Activated CD4-positive, alpha-beta memory T cell treated with anti-CD3 and anti-CD28 coated beads, Interleukin-2, amount 10 ng/mL, durations not matched to agents 7 days and 5 days (primary cell): ENCODE measurements at places on chromosomes 6 and 20. TPM values are rescaled to one million over a fixed set of nuclear protein-coding genes. Genes with fewer than 3 reads are reported as not detected.
A peak's percentile ranks its signal among the peaks of the same experiment; 100 is the strongest.

DNA sequence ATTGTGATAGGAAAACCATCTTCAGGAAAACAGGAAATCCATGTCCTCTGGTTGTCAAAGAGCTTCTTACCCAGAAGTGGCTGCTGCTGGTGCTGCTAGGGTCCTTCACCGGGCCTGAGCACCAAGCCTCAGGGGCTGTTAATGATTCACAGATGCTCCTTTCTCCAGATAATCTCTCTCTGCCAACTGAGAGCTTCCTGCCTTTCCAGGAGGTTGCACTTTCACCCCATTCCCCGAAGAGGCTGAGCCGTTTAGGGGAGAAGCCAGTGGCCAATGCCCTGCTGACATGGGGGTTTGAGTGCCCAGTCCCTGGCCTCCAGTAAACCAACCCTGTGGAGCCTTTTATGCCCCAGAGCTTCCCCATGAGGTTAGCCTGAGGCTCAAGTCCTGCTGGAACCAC, 122.4 kb downstream of the CBLN4 start:
- no peak for DNase-seq

DNA sequence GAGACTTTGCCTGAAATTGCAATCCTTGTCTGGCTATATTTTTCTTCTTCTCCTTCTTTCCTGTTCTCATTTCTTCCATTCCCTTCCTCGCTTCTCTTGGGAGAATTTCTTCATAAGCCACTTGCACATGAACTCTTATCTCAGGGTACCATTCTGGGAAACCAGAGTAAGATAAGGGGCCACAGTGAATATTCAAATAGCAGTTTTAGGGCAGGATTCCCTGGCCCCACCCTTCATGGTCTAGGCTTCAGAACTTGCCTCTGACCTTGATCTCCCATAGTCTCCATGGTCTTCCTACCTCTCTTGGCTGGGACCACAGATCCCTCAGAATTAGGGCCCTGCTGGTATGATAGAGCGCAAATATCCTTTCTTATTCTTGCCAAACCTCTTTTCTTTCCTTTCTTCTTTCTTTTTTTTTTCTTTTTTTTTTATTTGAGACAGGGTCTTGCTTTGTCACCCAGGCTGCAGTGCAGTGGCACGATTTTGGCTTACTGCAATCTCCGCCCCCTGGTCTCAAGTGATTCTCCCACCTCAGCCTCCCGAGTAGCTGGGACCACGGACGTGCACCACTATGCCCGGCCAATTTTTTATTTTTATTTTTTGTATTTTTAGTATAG, 123.0 kb upstream of the CITED2 start:
- DNase-seq = no peak

- no peak for DNase-seq
Measured at GRCh38 chr6:112241820-112242429, 12.4 kb downstream of the LAMA4 start.

DNA sequence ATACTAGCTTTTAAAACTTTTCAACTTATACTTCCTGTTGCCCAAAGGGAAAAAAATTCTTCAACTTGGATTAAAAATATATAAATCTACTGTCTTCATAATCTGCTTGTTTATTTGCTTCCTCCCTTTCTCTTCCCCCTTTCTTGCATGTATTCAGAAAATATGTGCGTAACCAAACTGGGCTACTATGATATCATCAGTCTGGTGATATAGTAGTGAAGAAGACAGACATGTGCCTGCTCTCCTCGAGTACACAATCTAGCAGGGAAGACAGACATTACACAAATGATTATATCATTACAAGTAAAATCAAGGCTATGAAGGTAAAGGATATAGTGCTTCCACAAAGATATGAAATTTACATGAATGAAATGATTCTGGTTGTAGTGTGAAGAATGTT, 31.0 kb downstream of the IBTK start:
- DNase-seq = no peak

GRCh38 chr6:32166411-32167061, 2.1 kb downstream of the EGFL8 start:
- DNase-seq = no peak

GRCh38 chr6:106114492-106114891, 28.4 kb downstream of the PRDM1 start:
- DNase-seq = peak; percentile 77

DNA sequence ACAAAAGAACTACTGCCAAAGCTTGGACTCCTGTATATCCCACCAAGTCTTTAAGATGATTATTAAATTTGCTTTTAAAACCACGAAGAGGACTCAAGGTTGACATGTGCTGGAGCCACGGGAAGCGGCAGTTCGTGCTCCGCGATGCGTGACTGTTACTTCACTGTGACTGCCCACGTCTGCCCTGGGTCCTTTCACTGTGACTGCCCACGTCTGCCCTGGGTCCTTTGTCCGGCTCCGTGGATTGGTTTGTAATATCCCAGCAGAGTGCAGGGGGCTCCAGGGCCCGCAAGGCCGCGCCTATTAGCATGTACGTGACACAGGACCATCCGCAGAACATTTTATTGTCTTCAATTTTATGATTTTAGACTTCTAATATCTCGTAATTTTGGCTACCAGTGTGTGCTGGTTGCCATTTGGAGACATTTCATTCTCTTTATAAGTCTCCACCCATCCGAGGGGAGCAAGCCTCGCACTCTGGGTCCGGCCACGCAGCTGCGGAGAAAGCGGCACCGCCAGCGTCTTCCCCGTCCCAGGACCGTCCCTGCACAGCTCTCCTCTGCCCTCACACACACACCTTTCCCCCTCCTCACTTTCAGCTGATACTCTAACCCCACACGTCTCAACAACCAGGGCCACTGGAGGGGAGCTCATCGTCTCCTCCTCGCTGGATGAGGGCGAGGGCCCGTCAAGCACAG, 42.9 kb downstream of the DACT2 start:
- no peak for DNase-seq

DNA sequence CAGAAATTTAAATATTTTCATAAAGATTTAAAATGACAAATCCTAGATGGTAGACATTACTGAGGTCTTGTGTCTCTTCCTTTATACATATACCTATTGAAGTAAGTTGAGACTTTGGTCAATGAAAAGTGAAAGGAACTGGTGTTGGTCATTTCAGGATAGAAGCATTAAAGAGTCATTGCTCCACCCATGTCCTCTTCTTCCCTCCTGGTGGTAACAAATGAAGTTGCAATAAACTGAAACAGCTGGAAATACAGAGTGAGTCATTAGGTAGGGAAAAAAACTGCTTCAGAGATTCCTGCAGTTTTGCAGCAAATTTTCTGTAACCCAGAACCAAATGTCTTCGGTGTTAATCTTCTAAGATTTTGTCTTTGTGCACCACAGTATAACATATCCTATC, 448.0 kb downstream of the EYS start:
- no peak for DNase-seq

Gene NOX3
- total RNA-seq = not detected

Gene NMBR
- total RNA-seq = not detected

Gene MRPS18A
- 40.5 TPM for total RNA-seq

DNA sequence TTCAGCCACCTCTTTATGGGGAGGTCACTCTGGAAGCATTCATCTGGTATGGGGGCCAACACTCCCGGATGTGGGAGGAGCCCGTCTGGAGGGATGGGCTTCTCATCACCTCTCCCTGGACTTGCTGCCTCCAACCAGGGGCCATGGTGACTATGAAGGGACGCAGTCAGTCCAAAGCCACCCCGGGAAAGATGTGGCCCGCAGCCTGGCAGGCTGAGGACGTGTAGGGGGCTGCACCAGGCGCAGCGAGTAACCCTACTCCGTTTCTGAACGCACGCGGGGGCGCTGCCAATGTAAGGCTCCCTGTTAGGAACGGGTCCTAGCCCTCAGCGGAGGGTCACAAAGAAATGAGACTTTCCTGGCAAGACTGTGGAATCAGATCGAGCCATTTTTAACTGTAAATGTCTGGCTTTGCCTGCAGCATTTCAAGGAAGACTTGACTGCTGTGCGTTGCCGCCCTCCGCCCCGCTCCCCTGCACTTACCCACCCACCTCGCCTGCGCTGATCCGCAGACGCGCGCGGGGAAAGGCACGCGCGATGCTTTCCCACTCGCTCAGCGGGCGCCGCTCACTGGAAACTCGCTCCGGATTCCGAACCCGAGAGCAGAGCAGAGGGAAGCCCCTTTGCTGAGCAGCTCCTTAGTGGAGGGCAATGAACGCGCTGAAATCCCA, 55.1 kb downstream of the IL20RA start:
- DNase-seq = no peak
